ENCODE measurements at places on chromosomes 6 and 20.

- no peak for DNase-seq
Observed at GRCh38 chr6:157830354-157831017, 7.4 kb downstream of the SNX9 start.

GRCh38 chr6:113598786-113599185 lies 258.4 kb upstream of the MARCKS start:
- DNase-seq: no peak

- no peak for DNase-seq
Observed at GRCh38 chr6:162108041-162108440, 619.5 kb downstream of the PRKN start.

DNA sequence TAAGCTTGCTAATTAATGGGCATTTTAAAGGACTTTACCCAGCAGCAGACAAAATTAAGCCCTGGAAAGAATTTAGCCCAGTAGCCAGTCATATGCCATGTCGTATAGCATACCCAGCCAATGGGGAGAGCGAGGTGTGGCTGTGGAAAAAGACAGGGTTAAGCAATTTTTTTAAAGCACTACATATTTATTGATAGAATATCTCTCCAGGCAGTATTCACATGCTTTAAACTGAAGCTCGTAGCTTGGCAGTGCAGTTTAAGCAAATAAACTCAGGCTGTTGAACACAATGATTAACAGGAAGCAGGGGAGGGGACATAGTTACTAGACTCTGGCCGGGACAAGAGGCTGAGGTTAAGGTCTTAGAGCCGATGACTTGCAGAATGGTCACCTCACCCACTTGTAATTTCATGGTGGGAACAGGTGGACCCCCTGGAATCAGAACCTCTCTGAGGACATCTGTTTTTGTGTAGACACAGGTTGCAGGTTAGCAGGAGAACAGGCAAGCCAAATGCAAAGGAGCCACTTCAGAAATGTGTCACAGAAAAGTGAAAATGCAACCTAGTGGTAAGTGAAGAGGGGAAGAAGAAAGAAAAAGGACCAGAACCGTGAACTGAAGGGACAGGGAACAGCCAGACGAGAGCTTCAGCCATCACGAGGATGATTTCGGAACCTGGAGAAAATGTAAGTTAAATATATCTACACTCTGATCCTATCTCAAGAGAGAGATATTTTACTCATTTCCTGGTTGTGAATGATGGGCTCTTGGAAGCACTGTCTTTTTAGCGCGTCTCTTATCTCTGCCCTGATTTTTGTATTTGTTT lies 7.2 kb downstream of the GCNT2 start:
- no peak for DNase-seq

- DNase-seq: no peak
Observed at GRCh38 chr6:16441262-16441661, 202.9 kb downstream of the GMPR start.

- DNase-seq: no peak
Observed at GRCh38 chr20:5888041-5888440, 62.3 kb downstream of the TRMT6 start.

DNA sequence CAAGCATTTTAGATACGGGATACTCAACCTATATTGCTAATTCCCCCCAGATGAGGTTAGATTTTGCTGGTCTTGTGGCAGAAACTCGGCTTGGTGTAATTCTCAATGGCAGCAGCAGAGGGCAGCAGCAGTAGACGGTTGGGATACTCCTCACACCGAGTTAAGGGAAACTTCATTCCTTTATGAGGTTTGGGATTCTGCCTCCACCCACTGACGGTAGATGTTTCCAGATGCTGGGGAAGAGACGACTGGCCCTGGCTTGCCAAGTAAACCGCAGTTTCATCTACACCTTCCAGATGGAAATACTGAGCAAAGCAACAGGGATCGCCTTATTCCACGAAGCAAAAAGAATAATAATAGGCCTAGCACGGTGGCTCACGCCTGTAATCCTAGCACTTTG lies 8.2 kb upstream of the TBC1D7 start:
- DNase-seq: peak; percentile 77

DNA sequence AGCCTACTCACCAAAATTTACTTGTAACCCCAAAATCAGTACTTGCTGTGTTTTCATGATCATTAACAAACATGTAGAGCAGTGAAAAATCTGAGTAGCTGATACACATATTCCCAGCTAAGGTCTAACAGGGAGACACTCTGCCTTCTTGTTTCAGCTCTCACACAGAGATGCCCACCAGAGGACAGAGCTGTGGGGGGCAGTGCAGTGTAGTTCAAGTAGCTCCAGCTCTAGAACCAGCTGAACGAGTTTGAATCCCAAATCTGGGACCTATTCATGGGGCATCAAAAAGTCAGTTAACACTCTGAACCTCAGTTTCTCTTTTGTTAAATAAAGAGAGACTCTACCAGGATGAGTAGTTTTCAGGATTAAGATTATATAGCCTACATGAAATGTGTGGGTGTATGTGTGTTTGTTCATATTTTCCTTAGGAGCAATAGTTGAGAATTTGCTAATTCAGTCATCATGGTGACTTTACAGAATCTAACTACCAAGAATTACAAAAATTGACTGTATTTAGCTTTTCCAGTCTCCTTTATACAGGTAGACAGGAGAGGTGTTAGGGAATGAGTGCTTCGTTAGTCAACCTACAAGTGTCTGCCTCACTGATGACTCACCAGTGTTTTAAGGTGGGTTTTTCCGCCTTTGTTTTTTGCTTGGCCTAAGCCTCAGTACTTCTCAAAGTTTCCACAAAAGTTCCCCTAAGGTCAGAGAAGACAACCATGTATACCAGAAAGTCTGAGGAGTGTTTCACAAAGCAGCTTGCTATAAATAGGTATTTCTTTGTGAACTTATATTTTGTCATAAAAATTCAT lies 164.0 kb upstream of the RUNX2 start:
- no peak for DNase-seq

DNA sequence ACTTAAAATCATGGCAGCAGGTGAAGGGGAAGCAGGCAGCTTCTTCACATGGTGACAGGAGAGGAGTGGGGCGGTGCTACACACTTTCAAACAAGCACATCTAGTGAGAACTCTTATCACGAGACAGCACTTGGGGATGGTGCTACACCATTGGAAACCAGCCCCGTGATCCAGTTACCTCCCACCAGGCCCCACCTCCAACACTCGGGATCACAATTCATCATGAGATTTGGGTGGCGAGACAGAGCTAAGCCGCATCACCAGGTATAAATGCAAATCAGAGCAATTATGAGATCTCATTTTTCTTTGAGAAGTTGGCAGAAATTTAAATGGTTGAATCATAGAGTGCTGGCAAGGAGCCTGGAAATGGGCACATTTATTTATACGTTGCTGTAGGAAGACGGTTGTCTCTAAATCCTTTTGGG lies 31.4 kb downstream of the IGF2R start:
- DNase-seq: no peak

- no peak for DNase-seq
Observed at GRCh38 chr6:71977884-71978283, 91.5 kb downstream of the RIMS1 start.

DNA sequence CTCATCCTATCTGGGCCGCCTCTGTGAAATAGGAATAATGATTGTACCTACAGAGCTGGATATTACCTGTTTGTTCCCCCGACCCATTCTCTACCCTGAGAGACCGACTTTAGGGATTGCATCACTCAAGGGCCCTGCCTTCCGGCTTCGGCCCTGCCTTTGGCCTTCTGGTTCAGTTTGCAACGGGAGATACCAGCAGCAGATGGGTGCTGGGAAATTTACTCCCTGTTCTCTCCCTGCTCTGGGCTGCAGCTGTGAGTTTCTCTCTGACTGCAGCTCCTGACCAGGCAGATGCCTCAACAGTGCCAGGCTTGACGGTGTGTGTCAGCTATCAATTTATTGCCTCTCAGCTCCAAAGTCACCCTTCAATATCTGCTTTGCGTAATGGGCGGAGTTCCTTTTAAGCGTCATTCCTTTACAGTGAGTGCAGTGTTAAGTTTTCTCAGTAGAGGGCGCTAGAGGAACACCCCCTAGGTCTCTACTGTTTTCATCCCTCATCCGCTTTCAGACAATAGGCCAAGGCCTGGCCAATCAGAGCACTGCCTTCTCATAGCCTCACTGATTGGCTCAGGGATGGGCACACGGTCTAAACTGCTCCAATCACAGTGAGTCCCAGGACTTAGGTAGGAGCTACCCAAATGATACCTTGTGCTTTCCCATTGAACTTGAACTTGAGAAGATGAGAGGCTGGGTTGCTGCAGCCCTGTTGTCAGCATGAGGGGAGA lies 30.0 kb downstream of the KCNG1 start:
- DNase-seq: peak; percentile 86

DNA sequence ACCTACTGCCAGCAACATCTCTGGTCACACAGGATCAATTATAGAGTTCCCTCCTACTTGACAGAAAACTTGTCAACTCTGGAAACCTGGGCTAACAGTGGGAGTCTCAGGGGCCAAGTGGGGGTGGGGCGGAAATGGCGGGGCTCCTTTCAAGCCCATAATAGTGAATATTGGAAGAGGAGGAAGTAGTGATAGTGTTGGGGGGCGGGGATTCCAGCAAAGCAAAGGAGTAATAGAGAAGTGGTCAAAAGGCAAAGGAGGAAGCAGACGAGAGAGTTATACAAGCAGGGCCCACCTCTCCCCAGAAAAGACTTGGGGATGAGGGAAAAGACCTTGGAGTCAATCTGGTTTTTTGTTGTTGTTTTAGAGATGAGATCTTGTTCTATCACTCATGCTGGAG lies 2.1 kb downstream of the DEF6 start:
- no peak for DNase-seq

- DNase-seq: no peak
Observed at GRCh38 chr6:125377621-125378020, 75.9 kb upstream of the HDDC2 start.

- DNase-seq: no peak
Observed at GRCh38 chr6:56652994-56653393, 10.3 kb upstream of the DST start.

DNA sequence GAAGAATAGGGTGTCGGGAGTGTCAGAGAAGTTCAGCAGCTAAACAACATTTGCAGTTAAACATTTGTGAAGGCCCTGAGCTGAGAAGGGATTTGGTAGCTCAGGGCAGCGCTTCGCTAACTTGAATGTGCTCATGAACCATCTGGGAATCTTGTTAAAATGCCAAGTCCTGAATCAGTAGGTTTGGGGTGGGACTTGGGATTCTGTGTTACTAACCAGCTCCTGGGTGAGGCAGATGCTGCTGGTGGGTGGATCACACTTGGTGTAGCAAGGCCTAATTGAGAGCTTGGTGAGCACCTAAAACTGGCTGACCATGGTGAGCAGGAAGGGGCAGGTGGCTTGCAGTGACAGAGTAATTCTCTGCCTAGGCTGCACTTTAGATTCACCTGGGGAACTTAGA lies 5.9 kb downstream of the PTPRA start:
- DNase-seq: no peak

DNA sequence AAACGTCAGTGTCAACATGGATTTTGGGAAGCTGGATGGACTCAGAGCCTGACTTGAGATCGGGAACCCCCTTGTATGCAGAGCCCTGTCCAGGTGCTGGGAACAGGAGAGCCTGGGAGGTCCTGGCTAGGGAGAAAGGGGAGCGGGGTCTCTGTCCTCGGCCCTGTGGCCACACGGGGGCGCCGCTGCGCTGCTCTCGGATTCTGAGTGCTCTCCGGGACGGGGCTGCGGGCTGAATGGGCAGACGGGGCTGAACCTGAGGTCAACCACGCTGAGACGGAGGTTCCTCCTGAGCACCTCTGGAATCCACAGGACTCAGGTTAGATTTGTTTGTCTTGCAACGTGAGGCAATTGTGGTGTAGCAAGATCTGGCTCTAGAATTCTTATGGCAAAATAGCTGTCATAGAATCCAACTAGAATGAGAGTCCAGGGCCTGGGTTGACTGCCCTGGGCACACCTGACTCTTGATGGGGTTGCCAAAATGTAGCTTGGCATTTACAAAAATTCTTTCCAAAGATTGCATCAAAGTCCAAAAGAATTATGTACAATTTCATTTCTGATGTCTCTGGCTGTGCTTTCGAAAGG lies 20.6 kb upstream of the HLA-F start:
- peak; percentile 81 for DNase-seq

DNA sequence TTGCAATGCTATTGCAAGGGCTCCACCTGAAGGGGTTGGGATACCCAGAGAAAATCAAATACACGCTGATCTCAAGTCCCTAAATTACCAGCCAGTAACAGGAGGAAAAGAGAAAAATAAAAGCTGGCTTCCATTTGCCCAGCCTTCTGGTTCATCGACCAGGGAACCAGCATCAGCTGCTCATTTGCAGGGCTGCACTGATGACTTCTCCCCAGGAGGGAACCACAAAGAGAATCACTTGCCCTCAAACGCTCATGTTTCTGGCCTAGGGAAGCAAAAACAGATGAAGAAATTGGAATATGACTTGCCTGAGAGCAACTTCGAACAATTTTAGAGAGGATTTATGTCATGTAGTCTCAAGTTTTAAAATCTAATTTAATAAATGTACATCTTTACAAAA lies 119.7 kb downstream of the SH3BGRL2 start:
- DNase-seq: no peak
